Activated CD4-positive, alpha-beta memory T cell treated with anti-CD3 and anti-CD28 coated beads, Interleukin-2, amount 10 ng/mL, durations not matched to agents 7 days and 5 days (primary cell): ENCODE measurements at places on chromosomes 3 and 15.

GRCh38 chr3:55880357-55880756 is 393.3 kb upstream of the WNT5A start:
- DNase-seq = no peak

DNA sequence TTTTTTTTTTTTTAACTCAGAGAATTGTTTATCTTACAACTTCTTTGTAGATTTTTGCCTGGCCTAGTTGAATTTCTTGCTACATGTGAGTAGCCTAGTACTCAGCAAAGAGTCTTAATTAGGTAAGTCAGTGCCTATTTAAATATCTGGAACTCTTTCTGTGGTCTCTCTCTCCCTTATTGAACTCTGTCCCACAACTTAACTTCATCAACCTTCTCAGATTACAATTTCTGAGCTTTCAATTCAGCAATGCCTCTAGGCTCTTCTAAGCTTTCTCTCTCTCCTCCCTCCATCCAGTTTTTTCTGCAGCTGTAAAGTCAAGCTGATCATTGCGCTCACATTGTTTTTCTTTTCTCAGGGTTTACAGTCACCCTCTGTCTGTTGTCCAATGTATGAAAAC is 517.6 kb upstream of the ROBO1 start:
- no peak for DNase-seq

- no peak for DNase-seq
Measured at GRCh38 chr15:57534281-57534680, 57.4 kb upstream of the MYZAP start.

DNA sequence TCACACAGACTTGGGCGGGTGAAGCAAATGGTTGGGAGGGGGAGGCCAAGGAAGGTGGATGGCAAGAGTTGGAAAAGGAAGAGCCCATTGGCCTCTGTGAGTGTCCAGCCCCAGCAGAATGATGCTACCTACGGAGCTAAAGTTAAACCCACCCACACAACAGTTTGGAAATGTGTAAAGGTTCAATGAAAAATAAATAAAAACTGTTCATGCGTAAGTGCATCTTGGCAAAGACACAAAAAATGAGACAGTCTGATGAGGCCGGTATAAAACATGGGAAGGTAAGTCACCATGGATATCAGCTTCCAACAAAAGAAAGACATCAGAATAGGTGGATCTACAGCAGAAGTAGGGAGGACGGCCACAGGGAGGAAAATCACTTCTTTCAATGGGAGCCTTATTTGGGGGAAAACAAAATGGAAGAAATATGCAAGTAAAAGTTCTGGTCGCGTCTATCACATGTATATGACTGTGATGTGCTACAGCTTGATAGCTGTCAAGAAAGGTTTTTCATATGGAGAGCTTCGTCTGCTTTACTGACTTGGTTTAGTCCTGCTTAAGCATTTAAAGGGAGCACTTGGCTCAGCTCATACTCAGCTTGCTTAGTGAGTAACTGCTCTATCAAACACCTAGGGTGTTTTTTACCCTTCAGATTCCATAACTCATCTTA is 82.8 kb downstream of the TIGIT start:
- no peak for DNase-seq

GRCh38 chr15:60829416-60829815 is 350.5 kb upstream of the ICE2 start:
- DNase-seq = no peak

DNA sequence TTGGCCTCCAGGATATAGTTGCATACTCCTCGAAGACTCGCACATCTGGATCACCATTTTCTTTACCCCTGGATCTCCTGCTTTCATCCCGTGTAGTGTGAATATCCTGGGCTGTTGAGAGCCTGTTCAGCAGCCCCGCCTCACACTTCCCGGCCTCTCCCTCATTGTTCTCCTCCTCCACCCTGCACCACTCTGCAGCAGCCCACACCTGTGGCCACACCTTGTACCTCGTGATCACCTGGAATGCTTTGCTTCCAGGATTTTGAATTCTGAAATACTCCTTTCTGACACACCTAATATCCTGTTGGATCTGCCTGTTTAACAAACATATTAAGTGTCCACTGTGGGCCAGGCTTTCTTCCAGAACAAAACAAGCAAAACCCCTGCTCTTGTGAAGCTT is 14.4 kb downstream of the ABHD17C start:
- DNase-seq = no peak

GRCh38 chr3:28915741-28916500 is 364.9 kb upstream of the RBMS3 start:
- DNase-seq = no peak

DNA sequence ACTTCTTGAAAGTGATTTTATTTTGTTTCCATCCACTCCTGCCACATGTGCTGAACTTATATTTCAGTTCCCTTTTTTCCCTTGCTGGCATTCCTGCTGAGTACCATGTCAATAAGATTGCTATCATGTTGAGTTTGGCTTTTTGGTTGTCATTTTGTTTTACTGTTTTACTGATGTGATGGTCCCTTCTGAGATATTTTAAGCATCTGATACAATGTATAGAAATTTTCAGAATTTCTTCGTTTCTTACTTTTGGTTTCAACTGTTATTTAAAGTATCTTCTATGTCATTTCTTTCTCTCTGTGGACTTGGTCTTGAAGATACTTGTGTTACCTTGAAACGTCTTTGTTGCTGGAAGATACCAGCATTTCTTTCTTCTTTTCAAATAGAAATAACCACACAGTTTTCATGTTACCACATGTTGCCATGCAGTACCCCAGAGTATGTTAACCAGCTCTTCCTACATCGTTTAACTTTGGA is 14.1 kb downstream of the SIDT1 start:
- no peak for DNase-seq

DNA sequence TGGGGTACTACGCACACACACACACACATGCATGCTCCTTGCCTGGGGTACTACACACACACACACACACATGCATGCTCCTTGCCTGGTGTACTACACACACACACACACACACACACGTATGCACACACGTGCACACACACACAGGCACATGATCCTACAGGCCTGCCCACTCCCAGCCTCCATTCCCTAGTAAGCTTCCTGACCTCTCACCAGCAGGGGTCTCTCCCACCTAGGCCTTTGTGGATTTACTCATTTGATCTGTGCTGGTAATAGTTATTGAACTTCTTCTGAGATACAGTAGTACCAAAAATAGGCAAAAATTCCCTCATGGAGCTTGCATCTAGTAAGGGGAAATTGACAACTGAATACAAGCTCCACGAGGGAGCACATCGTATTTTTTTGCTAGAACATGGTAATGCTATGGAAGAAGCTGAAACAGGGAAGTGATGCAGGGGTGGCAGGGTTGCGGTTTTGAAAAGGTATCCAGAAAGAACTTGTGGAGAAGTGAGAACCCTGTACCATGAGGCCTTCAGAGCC is 19.1 kb downstream of the TTC21A start:
- DNase-seq = no peak

DNA sequence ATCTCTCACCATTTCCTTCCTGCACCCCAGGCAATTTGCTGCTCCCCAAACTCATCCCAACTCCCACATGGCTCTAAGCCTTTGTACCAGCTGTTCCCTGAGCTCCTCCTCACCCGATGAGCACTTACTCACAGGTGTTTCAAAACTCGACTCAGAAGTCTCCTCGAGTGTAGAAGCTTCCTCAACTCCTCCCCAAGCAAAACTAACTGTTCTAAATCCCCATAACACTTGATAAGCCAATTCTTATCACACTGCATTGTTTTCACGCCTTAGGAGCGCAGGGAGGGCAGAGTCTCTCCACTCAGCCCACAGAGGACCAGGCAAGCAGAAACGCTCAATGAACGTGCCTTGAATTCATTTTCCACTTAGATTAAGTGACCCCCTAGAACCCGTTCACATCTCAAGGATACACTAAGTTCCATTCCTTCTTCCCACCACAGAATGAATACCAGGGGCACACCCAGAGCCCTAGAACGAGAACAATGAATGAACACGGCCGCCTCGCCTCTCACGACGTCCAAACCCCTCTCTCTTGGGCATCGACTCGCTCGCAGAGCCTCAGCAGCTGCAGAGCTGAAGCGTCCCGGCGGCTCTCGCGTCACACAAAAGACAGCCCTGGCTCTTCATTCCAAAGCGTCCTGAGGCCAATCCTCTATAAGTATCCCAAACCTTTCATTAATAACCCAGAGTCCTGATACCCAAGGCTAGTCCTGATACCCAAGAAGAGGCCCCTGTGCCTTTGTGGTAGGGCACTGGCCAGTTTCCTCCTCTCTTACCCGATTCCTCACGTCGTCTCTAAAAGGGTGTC is 1.1 kb downstream of the RAF1 start:
- peak; percentile 42 for DNase-seq

DNA sequence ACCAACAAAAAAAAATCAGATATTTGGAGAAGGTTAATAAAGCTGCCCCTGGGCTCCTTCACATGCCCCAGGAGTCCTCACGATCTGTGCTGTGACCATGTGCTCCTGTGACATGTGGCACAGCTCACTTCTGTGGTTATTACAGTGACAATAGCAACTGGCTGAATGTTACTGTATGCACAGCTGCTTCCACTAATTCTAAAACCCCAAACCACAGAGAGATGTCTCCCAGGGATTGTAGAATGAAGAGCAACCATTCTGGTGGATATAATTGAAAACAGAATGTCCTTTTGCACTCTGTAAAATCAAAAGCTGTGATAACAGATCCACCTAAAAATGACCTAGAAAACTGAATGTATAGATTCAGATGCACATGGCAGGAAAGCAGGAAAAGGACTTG is 489.2 kb upstream of the CNTN4 start:
- DNase-seq = no peak

GRCh38 chr3:165254812-165255211 is 58.6 kb upstream of the SLITRK3 start:
- DNase-seq = no peak

DNA sequence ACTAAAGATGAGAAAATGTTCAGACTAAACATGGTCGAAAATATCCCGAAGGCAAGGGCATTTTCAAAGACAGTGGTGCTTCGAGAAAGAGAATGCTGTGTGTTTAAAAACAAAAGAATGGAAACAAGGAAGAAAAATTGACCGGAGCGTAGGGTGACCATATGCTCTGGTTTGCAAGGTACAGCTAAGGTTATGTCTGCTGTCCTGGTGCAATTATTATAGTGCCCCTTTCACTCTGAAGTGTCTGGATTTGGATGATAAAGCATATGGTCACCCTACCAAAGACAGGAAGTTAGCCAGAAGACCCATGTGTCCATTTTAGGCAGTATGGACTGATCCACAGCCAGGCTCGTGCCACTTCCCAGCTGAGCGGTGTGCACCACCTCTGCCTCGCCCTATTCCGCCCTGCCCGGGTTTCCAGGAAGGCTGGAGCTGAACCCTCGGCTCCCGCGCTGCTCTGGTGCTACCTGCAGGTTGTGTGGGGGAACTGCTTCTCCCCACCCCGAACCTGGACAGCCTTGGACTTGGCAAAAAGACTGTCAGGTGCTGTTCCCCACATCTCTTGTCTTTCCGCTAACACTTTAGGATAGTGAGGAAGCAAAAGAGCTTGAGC is 25.2 kb downstream of the GOLGA6D start:
- DNase-seq = peak; percentile 28

GRCh38 chr15:64775551-64776401 is at the start of gene RBPMS2:
TSS of gene RBPMS2 (minus strand) at chr15:64775589. CDS start at chr15:64775319, 270 bp downstream.
- DNase-seq = no peak

GRCh38 chr15:72375846-72376581 is at the start of gene HEXA:
TSS of gene HEXA (minus strand) at chr15:72376014. CDS start at chr15:72375972, 42 bp downstream.
- DNase-seq = peak; percentile 98

GRCh38 chr3:123388811-123389627 is 59.9 kb downstream of the ADCY5 start:
- DNase-seq = no peak

DNA sequence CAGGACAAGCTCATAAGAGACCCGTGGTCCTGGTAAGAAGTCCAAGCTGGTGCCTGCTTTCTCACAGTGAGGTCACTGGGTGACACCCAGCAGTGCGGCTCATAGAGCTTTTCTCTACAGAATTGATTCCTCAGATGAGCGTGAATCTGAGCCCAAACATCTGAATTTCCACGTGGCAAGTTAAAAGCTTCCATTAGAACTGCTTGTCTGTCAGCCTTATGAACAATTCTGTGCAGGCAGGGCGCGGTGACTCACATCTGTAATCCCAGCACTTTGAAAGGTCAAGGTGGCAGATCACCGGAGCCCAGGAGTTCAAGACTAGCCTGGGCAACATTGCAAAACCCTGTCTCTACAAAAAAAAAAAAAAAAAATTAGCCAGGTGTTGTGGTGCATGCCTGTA is 113.1 kb upstream of the ABHD17C start:
- DNase-seq = no peak

DNA sequence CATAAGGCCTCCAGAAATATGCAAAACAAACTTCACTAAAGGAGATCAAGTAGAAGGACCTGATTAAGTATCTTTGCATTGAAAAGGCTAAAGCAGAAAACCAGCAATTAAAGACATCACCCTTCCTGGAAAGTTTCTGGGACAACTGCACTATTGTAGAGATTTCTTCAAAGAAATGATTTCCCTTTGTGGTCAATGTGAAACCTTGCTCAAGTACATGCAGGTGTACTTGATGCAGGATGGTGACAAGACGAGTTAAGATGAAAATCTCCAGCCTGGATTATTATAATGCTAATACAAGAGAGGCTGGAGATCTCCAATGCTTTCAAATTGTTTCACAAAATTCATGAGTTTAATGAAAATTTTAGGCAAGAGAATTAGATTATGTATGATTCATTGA is 208.4 kb downstream of the TIGIT start:
- DNase-seq = no peak

- no peak for DNase-seq
Measured at GRCh38 chr3:13092621-13093617, 19.7 kb upstream of the IQSEC1 start.

GRCh38 chr15:86506401-86506800 is 426.7 kb downstream of the AGBL1 start:
- DNase-seq = no peak

DNA sequence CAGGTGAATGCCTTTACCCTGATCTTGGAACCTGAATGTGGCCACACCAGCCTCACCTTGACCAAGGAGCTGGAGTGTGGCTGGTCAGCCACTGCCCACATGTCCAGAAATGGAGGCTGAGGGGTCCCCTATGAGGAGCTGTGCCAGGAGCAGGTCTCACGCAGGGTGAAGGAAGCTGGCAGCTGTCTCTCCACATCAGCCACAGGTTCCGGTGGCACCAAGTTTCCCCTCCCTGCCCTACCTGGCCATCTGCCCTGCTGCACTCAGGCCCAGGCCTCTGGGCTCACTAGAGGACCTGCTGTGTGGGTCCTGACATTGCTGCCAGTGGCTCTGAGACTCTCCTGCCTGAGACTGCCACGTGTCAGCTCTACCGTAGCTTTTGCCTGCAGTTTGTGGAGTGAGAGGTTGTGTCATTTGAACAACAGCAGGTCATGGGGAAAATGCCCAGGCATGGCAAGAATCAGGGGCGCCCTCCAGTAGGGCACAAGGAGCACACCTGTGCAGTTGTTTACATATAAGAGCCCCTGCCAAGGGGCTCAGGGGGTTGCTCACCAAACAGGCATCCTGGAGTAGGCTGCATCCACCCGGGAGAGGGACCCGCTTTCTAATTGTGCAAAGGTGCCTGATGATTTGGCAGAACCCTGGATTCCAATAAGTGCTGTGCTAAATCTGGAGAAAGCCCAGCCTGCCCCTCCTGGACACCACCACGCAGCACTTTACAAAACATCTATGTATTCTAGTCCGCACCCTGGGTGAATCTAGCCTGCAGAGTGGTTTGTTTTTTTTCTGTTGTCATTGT is 258.5 kb upstream of the TLE3 start:
- no peak for DNase-seq

- DNase-seq = no peak
Measured at GRCh38 chr3:4426782-4427344, 40.2 kb downstream of the SUMF1 start.
